ENCODE measurements at places on chromosomes 3 and 15. TPM values are rescaled to one million over a fixed set of nuclear protein-coding genes. Genes with fewer than 3 reads are reported as not detected.

DNA sequence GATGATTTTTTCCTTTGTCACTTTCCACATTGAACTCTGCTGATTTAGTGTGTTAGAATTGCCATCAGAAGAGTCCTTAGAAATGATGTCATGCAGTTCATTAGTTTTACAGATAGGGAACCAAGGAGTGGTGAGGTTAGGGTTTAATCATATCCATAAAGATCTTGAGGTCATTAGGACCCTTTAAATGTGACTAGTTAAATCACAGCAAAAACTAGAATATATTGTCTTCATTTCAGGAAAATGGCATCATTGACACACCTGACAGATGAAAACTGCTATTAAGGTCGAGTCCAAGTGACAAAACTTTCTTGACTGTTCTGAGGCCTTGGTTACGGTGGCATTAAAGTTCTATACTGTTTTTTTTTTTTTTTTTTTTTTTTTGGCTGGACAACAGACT, 50.5 kb downstream of the MBNL1 start:
- DNase-seq, result no peak

Gene SERPINI2
- total RNA-seq, result not detected

Gene GOLGA8H
- 0.64 TPM for total RNA-seq

- DNase-seq, result no peak
These were observed 33.4 kb upstream of the STRIT1 start for GRCh38 chr3:155326901-155327300.

Gene AADAC
- 2.7 TPM for total RNA-seq

Gene HIGD2B
- not detected for total RNA-seq

GRCh38 chr3:51796854-51797253, 17.8 kb upstream of the IQCF6 start:
- no peak for DNase-seq

Gene RPL39L
- total RNA-seq, result 10.8 TPM

Gene GHSR
- total RNA-seq, result not detected

Gene SLC9C1
- total RNA-seq, result not detected

DNA sequence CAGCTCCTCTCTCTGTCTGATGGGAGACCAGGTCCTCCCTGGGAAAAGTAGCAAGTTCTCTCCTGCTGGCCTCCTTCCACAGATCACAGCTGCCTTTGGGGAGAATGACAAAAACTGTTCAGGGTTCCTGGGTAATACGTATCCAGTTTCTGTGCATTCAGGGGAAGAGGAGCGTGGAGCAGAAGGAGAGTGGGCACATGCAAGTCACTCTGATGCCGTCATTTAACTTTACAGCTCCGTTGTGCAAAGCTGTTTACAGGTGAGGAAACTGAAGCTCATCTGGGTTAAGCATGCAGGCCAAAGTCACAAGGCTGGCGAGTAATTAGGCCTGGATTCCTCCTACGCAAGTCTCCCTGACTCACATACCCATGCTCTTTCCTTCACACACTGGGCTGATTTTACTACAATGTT, 7.5 kb upstream of the TM4SF1 start:
- DNase-seq, result no peak

DNA sequence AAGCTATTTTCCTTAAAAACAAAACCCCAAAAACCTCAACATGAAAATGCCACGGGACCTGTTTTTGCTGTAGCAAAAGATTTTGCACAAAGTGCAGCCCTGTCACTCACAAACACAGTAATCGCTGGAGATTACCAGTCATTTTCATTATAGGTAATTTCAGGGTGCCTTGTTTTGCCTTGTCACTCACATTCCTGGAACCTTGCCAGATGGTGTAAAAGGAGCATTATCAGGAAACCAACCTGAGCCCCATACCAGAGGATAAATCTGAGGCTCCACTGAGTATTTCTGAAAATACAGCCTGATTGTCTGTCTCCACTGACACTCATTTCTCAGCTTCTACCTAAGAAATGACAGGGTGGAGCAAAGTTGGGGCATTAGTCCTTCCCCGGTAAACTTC, 791.3 kb upstream of the LMCD1 start:
- DNase-seq, result no peak

Gene ANAPC13
- total RNA-seq, result 47.9 TPM

GRCh38 chr3:149658744-149659497, 1.1 kb upstream of the WWTR1 start:
- DNase-seq, result peak; percentile 80

Gene GOLGA6L7
- total RNA-seq, result not detected

Gene CLRN1
- not detected for total RNA-seq

Gene OR5K1
- not detected for total RNA-seq

DNA sequence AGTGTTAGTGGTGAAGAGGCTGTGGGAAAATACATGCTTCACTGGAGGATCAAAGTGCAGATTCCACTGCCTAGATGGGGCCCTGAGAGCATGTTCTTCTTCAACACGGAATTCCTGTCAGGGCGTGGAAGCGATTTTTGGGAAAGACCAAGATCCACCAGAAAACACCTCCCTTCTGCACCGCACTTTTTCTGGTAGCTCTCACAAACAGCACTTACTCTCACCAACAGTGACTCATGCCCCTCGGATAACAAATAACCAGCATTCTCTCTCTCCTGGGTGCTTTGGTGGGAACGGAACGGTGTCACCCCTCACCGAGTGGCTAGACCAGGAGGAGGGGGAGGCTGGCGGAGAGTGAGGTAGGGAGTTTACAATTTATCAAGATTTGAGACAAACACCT, 40.1 kb downstream of the ADAMTSL3 start:
- DNase-seq, result no peak

DNA sequence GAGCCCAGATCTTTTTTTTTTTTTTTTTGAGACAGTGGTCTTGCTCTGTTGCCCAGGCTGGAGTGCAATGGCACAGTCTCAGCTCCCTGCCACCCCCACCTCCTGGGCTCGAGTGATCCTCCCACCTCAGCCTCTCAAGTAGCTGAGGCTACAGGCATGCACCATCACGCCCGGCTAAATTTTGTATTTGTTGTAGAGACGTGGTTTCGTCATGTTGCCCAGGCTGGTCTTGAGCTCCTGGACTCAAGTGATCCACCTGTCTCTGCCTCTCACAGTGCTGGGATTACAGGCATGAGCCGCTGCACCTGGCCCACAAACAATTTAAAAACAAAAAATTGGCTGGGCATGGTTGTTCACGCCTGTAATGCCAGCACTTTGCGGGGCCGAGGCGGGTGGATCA, 22.6 kb upstream of the SLC6A6 start:
- no peak for DNase-seq

DNA sequence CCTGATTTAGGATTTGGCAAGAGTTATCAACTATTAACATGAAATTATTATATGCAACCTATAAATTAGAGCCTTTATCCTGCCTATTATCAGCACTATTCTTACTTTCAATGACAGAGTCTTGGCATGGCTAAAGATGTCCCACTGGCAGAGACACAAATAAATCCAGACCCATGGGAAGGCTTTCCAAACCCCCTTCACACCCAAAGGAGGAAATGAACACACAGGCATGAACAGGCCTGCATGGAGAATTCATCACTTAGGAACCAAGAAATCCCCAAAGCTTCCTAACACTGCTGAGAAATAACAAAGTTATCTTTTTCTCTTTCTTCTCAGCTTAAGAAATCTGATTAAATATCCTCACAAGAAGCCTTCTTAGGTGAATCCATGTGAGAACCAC, 213.9 kb downstream of the OCA2 start:
- no peak for DNase-seq

GRCh38 chr3:100754563-100755334, 45.5 kb downstream of the TFG start:
- no peak for DNase-seq

- DNase-seq, result no peak
These were observed 377.5 kb downstream of the EDEM1 start for GRCh38 chr3:5565026-5565425.

Gene GPR87
- 14.7 TPM for total RNA-seq

DNA sequence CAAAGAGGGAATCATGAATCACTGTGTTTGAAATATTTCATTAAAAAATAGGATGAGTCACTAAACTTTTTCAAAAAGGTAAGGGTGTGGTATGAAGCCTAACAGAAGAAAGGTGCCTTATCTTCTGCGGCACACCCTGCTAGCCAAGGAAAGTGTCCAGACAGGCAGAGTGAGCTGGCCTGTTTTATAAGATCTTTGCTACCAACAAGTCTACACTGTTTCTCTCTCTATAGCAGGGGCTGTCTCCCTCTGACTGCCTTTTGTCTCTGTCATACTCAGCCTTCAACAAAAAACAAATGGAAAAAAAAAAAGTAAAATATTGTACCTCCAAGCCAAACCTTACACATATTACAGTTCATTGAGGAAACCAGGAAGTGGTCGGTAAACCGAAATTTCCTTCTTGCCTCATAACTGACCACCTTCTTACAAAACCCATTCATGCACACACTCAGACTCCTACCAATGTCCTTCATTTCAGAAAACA, 9.1 kb downstream of the ZDHHC3 start:
- DNase-seq, result peak; percentile 18

DNA sequence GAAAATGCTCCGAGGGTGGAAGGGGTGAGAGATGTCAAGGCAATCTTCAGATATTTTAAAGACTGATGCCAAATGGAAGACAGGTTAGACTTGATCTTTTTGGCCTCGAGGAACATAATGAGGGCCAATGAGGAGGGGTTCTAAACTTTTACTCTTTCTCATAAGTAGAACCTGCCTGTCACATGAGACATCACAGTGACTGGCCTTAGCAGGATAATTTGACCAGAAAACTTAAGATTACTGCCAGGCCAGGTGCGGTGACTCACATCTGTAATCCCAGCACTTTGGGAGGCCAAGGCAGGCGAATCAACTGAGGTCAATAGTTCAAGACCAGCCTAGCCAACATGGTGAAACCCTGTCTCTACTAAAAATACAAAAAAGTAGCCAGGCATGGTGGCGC, 12.2 kb downstream of the TM4SF4 start:
- DNase-seq, result no peak

GRCh38 chr15:56587686-56588085, 122.7 kb upstream of the MNS1 start:
- DNase-seq, result no peak

GRCh38 chr3:122101646-122102045, 46.5 kb downstream of the CD86 start:
- no peak for DNase-seq

Gene CDCP1
- 77.4 TPM for total RNA-seq

DNA sequence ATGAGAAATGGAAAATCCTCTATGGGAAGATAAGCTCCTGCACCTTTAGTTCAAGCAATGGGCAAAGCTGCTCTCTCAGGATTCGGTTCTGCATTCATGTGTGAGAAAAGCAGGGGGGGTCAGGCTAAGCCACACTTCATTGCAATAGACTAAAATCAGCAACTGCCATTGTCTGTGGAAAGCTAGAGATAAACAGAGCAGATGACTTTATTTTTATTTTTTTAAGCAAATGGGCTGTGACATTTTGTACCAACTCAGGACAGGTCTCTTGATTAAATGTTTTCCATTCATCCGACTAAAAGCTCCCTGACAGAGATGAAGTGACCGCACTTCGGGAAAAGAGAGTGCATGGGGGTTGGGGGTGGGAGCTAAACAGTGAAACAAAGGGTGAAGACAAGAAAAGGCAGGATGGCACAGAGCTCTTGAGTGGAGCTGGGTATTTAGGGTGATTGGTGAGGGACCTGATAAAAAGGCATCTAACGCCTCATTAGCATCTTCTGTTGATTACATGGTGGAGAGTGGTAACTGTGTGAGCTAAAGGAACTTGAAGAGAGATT, 987.4 kb downstream of the TUSC7 start:
- DNase-seq, result no peak

Gene JMJD7
- total RNA-seq, result 45.4 TPM

Gene PCSK6
- 12.9 TPM for total RNA-seq

DNA sequence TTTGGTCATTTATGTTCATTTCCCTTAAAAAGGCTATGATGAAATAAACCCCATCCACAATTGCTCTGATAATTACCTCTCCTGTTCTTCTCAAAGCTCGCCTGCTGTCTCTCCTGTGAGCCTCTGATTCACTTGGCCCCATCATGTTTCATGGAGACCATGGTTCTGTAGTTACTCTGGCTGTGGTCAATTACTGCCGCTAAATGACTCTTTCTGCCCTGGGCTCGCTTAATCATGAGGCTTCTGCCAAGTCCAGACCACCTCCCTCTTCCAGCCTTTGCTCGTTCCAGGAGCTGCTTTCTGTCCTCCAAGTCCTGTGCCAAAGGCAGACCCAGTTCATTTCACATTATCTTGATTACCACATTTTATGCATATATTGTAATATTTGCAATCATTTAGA, 91.9 kb downstream of the THSD4 start:
- DNase-seq, result no peak

Gene C15orf39
- total RNA-seq, result 35.2 TPM

GRCh38 chr3:38212141-38212540, 46.8 kb downstream of the OXSR1 start:
- no peak for DNase-seq

GRCh38 chr3:22161315-22161714, 410.3 kb upstream of the ZNF385D start:
- DNase-seq, result no peak

GRCh38 chr3:134650431-134651346, at the start of gene KY:
Gene KY (minus strand): TSS chr3:134651022. CDS start chr3:134650960, 62 bp downstream.
- no peak for DNase-seq

Gene MAGEL2
- not detected for total RNA-seq

DNA sequence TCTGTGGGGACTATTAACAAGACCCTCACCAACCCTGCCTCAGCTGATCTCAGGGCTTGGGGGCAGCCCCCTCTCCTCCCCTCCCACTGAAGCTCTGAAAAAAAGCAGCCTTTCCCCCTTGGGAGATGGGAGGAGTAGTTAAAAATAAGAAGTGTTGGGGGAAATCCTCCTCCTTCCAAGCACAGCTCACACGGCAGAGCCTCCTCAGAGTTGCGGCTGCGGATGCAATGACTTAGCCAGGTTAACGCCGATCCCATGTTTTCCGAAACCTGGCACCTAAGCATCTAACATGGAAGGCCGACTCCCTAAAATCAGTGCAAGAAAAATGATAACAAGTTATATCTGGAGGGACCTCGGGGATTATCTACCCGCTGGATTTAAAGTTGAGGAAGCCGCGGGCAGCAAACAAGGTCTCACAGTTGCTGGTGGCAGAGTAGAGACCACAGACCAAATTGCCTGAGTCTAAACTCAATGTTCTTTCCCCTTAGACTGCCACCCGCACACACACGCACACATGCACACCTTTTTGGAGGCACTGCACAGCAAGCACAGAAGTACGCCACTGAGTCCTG, 1.1 kb upstream of the TPM1 start:
- DNase-seq, result no peak

DNA sequence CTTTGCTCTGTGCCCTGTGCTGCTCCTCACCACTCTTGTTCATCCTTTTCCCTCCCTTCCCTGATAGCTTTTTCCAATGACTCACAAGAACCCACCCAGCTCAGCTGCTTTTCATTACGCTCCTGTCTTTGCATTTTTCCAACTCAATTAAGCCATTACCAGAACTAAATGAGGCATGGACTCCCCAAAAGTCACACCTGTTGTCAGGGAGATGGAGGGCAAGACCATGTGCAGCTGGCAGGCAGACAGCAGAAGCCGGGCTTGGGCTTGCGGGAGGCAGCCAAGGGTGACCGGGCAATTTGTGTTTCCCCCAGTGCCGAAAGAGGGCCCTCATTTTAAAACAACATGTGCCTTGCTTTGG, 64.3 kb downstream of the CASR start:
- DNase-seq, result no peak

Gene MYL3
- not detected for total RNA-seq

Data from suprapubic skin (tissue), 4 donors.